ENCODE measurements at places on chromosomes 2 and 18. TPM values are rescaled to one million over a fixed set of nuclear protein-coding genes. Genes with fewer than 3 reads are reported as not detected.

The AAK1 gene
- total RNA-seq, result 17.9 TPM

The CAPN13 gene
- total RNA-seq, result 0.27 TPM

The DLGAP1 gene
- 0.12 TPM for total RNA-seq

The MERTK gene
- 1.9 TPM for total RNA-seq

The IL36B gene
- 0.37 TPM for total RNA-seq

The SPEG gene
- total RNA-seq, result 10.2 TPM

The C2orf80 gene
- not detected for total RNA-seq

Data from A549 treated with ZK216348 at 1 μM for 4 hours (cell line).